ENCODE measurements at places on chromosomes 5 and 9.

DNA sequence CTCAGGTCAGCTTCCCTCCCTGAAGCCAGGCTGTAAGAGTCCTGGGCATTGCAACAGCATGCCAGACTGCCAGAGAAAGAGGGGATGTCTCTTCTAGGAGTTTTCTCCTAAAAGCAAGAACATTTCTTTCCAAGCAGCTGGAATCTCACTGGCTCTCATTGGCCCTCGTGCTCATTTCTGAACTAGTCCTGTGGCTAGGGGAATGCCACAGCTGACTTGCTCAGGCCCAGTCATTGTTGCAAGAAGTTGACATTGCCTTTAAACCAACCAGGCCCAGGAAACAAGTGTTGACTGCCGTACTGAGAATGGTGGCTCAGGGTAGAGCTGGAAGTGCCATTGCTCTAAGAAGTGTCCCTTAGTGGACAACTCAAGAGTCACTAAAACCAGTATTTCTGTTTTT lies 15.0 kb upstream of the CEP120 start:
- DNase-seq, result no peak

- no peak for DNase-seq
Measured at GRCh38 chr5:157651623-157652376, 438 bp downstream of the SOX30 start.

DNA sequence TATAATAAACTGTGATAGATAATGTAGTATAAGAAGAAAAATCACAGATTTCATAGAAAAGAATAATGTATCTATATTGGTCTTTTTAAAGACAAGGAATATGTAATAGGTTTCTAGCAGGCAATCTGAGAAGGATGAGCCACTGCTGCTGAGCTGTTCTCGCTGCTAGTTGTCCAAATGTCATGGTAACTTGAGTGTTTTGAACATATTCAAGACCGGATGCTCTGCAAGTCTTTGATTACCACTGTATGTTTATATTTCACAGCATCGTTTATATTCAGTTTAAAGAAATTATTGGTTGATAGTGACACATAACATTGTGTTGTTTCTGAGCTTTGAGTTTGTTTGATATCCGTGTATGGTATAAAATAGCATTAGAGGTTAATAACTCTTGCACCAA lies 9.6 kb downstream of the C5orf47 start:
- no peak for DNase-seq

GRCh38 chr5:116084287-116084691 lies 536 bp upstream of the COMMD10 start:
- no peak for DNase-seq

DNA sequence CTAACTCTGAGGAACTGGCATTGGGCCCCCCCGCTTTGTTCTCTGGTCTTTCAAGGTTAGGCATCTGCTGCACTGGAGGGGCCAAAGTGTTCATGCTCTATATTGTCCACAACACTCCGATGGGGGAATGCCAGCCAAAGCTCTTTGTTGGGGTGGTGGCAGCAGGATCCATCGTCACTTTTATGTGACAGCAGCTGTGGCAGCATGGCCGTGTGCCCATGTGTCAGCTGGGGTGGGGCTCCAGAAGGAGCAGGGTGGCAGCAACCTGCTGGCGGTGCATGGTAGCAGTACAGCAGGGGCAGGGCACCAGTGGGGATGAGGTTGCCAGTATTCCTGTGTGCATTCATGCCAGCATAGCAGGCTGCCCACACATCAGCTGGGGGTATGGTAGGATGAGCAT lies 28.2 kb downstream of the ITGA2 start:
- no peak for DNase-seq

- no peak for DNase-seq
Measured at GRCh38 chr9:125987420-125987819, 240.2 kb downstream of the PBX3 start.

DNA sequence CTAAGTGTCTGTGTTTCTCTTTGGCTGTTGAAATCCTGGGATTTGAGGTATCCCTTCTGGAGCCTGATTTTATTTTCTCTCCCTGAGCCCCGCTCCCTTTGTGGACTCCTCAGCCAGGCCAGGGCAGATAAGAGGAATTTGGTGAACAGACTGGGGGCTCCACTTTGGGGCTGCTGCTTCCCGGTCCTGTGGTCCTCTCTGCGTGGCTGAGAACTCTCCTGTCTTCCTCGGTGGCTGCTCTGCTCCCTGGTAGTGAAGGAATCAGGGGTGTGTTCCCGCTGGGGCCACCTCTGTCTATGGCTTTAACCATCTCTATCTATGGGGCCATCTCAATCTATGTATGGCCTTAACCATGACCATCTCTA lies 71.7 kb upstream of the SH3PXD2B start:
- DNase-seq, result no peak

GRCh38 chr9:78189001-78189400 lies 46.9 kb upstream of the CEP78 start:
- DNase-seq, result no peak

GRCh38 chr9:33202552-33203201 lies 35.5 kb upstream of the B4GALT1 start:
- DNase-seq, result no peak

DNA sequence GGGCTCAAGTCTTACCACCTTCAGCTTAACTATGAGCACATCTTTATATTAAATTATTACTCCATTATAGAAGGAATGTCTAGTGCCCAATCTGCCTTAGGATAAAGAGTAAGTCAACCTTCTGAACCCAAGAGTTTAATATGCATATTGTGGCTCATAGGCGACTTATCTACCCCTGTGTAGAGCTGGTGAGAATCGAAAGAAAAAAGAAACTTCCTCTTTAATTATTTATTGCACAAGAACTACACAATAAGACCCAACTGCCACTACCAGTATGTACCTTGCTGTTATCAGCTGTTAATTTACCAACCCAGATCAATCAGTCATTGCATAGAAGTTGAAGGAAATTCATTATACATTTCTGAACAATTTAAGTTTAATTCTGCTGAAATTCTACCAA lies 329.1 kb upstream of the SLC24A2 start:
- no peak for DNase-seq

All from GM04503 (cell line).